Activated B cell treated with CpG ODN at 0.5 μM for 24 hours (primary cell): ENCODE measurements at places on chromosomes 5 and 9. TPM values are rescaled to one million over a fixed set of nuclear protein-coding genes. Genes with fewer than 3 reads are reported as not detected.

The EIF4E1B gene
- not detected in 2 replicates for total RNA-seq

The INPP5E gene
- 22.8 and 26.6 TPM in 2 replicates for total RNA-seq

The PCDHGB3 gene
- total RNA-seq = 2.0 and 2.6 TPM in 2 replicates

The IDNK gene
- total RNA-seq = 7.9 and 8.4 TPM in 2 replicates

The SPINK13 gene
- not detected in 2 replicates for total RNA-seq

The KIF3A gene
- total RNA-seq = 9.2 and 9.8 TPM in 2 replicates

The GLT6D1 gene
- total RNA-seq = not detected in 2 replicates

The WDR70 gene
- total RNA-seq = 48.3 and 58.6 TPM in 2 replicates

The FCHO2 gene
- total RNA-seq = 3.2 and 5.3 TPM in 2 replicates

The SAXO1 gene
- total RNA-seq = 0.02 TPM in 1 of 2 replicates, not detected in the other

The ATP10B gene
- not detected in 2 replicates for total RNA-seq

The LCN9 gene
- total RNA-seq = not detected in 2 replicates

The KCNN2 gene
- not detected in 2 replicates for total RNA-seq

The NUTM2F gene
- not detected in 2 replicates for total RNA-seq

The UBE2QL1 gene
- 1.2 and 1.3 TPM in 2 replicates for total RNA-seq

The TAF11L7 gene
- total RNA-seq = not detected in 2 replicates

The HINT1 gene
- 201 and 212 TPM in 2 replicates for total RNA-seq
